Stimulated activated CD8-positive, alpha-beta memory T cell treated with anti-CD3 and anti-CD28 coated beads, Interleukin-7, amount 100 ng/mL, for 24 hours (primary cell): ENCODE measurements at places on chromosomes 1 and 21.

DNA sequence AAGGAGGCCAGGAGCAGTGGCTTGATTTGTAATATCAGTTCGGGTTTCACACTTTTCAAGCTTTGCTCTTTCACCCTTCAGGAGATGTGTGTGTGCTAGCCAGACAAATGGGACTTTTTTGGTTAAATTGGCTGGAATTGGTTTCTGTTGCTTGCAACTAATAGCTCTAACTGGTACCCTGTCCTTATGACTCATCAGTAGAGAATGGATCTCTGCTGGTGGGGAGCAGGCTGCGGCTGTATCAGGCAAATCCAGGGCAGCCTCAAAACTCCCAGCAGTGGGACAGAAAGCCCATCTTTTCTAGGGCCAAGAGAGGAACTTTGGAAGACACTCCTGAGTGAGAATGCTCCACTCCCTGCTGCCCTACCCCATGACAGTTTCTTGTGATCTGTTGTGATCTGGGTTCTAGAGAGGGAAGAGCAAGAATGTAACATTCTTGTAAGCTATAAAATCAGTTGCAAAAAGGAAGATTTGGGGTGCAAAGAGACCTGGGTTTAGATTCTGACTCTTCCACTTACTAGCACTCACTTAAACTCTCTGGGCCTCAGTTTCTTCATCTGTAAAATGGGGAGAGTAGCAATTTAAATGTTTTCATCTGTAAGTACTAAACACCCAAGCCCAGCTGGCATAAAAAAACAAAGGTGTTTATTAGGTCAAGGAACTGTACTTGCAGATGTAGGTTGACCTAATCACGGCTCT lies 257.0 kb upstream of the TMEM51 start:
- DNase-seq: no peak

DNA sequence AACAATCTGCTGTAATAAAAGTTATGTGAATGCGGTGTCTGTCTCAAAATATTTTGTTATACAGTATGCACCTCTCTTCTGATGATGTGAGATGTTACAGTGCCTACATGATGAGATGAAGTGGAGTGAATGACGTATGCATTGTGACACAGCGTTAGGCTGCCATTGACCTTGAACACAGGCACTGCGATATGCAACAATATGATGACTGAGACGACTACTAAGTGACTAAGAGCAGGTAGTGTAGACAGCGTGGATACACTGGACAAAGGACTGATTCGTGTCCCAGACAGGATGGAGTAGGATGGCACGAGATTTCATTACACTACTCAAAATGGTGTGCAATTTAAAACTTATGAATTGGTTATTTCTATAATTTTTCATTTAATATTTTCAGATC lies 8.4 kb downstream of the SGIP1 start:
- no peak for DNase-seq

DNA sequence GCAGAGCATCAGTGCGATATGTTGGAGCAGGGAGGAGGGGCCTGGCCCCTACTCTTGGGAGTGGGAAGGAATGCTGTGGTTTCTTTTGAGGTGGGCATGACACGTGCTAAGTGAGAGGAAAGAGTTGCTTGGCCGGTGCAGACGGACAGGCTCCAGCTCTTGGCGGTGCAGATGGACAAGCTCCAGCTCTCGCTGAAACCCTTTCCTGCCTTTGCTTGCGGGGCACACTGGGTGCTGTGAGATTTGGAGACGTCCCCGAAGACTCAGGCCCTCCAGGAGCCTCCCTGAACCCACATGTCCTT lies 15.9 kb downstream of the PDXK start:
- DNase-seq: no peak

GRCh38 chr1:20636785-20637347 lies 3.6 kb downstream of the PINK1 start:
- DNase-seq: no peak

DNA sequence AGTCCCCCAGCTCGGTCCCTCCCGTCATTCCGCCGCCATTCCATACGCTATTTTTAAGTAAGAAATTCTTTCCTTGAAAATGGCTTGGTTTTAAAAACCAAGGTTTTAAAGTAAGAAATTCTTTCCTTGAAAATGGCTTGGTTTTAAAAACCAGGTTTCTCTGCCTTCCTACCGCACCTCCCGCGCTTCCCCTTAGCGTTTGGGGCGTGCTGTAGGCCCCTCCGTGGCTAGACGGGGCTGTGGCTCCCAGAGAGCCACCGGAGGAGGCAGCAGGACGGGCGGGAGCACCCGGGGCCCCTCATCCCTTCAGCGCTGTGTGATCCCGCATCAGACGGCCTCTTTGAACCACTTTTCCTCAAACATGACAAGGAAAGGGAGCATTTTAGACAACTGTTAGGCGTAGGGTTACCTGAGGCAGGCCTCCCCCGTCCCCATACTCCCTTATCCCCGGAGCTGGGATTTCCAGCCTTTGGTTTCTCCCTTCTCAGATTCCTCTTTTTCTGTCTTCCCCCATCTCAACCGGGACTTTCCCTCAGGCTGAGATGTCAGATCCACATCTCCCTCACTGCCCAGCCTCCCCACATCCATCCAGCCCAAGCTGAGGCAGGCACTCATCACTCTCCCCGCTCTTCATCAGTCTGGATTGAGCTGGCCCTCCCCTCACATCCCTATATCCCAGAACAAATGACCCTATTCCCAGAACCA lies 541 bp upstream of the CD58 start:
- no peak for DNase-seq

DNA sequence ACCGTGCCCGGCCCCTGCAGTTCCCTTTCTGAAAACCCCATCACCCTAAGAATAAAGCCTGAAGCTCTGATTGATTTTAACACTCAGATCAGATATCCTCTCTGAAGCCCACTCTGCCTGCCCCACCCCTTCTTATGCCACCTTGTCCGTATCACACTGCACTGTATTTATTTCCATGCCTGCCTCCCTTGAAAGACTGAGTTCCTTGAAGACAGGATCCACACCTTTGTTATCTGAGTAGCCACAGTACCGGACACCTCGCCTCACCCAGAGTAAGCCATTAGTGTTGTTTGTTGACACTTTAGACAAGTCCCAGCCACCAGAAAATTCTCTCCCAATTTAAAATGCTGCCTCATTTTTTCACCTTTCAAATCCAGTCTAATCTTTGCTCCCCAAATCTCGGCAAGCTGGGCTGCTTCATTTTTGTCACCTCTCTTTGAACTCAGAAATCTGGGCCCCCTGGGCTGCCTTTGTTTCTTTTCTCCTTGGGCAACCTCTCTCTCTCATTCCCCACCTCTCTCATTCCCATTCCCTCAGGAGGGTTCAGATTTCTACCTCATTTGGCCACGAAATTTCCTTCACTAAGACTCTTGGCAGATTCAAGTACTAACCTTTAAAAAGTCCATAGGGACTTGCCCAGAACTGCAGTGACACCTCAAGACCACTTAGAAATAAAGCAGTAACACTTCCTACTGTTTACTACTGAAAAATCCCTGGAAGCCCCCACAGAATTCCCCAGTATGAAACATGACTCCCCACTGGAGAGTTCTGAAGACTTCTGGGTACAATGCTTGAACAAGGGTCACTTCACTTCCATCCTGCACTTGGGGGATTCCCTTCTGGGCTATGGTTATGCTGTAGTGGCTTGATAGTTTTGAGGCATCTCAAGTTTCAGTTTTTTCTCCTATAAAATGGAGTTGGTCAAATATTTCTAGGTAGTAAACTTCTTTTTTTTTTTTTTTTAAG lies 8.7 kb upstream of the PPP1R15B start:
- DNase-seq: no peak
